Psoas muscle (tissue), 8 donors: ENCODE measurements at places on chromosomes 1 and 21. TPM values are rescaled to one million over a fixed set of nuclear protein-coding genes. Genes with fewer than 3 reads are reported as not detected.

DENND2D gene
- 1.9 TPM for total RNA-seq

LHX8 gene
- not detected for total RNA-seq

- DNase-seq: no peak
Measured at GRCh38 chr1:37362594-37363385, 111.6 kb upstream of the ZC3H12A start.

GRCh38 chr1:207951652-207952051 lies 40.7 kb upstream of the CD34 start:
- DNase-seq: no peak

- DNase-seq: no peak
Measured at GRCh38 chr1:236654957-236655356, 31.3 kb upstream of the ACTN2 start.

DNA sequence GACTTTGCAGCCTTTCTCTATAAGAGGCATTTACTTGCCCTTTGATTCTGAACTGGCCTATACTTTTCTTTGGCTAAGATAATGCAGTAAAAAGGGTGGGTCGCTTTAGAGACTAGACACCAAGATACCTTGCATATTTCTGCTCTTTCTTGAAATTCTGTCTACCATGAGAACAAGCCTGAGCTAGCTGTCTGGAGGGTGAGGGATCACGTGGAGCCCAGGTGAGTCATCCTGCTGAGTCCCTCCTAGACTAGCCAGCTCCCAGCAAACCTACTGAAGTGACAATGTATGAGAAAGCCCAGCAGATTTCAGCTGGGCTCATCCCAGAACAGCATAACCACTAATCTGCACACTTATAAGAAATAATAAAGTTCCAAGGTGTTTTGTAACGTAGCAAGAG lies 408.0 kb upstream of the KAZN start:
- no peak for DNase-seq

DNA sequence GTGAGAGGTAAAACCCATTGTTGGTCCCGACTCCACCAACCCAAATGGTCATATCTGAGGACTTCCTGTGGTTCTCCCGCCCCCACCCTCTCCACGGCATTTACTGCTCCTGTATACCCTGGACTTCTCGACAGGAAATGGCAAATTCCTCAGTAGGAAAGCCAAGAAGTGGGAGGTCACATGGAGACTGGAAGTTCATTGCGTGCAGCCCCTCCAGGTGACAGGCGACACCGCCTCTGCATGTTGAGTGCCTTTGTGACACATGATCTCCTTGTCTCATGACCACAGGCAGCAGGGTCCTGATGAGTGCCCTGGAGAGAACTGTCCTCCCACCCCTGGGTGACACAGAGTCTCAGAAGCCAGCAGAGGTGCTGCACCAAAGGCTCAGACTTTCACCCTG lies 24.2 kb downstream of the ERG start:
- no peak for DNase-seq

GRCh38 chr1:18893120-18893519 lies 9.2 kb downstream of the ALDH4A1 start:
- DNase-seq: no peak

DNA sequence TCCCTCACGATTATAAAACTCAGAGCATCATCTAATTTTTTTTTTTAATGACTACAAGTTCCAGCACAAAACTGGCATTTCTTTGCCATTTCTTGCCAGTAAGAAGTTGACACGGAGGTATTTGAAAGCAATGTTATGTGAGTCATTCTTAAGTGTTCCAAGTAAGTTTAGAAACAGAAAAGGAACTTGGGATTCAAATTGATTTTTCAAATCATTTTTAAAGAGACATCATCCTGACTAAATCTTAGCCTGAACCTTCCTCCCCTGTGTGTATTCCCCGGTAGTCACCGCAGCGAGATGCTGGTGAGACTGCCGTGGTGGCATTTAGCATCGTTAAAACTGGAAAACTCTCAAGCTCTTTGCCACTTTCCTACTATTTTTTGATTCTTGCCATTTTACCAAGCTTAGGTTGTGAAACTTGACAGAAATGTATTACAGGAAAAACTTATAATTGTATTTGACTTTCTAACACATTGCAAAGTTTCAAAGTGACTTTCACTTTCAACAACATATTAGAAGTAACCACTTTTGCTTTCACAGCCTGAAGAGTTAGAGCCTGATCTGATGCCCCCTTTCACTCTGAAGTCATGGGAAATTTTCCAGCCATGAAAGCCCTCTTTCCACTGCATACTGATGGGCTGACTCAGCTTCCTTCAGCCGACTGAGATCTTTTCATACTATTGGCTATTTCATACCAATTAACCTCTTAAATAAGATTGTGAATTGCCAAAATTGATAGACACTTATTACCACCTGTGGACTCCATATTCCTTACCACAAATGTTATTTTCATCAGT lies 61.4 kb downstream of the OLFML2B start:
- DNase-seq: no peak

- no peak for DNase-seq
Measured at GRCh38 chr1:114610546-114611245, 29.3 kb upstream of the BCAS2 start.

DNA sequence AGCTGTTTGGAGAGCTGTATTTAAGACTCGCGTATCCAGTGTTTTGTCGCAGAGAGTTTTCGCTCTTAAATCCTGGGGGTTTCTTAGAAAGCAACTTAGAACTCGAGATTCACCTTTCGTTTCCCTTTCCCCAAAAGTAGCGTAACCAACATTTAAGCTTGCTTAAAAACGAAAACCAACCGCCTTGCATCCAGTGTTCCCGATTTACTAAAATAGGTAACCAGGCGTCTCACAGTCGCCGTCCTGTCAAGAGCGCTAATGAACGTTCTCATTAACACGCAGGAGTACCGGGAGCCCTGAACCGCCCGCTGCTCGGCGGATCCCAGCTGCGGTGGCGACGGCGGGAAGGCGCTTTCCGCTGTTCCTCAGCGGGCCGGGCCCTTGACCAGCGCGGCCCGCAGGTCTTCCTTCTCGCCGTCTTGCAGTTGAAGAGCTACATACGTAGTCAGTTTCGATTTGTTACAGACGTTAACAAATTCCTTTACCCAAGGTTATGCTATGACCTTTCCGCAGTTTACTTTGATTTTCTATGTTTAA lies 1.9 kb downstream of the OLIG1 start:
- DNase-seq: no peak
